ENCODE measurements at places on chromosomes 3 and 15. TPM values are rescaled to one million over a fixed set of nuclear protein-coding genes. Genes with fewer than 3 reads are reported as not detected.

DNA sequence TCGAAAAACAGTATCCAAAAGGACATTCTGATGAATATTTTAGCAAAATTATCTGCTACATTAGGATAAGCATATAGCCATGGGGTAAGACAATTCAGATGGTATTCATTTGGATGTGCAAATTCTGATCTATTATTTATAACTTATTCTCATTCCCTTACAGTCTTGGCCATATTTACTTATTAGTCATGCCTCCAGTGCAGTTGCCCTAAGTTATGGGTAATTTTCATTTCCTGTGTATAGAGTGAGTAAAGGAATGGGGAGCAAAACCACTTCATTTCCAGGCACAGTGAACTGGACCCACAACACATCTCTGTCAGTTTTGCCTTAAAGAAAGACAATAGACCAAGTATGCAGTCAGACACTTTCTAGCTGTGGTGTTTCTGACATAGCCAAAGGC is 134.3 kb downstream of the POLQ start:
- no peaks in the 10 kb centered on the region for H3K27me3 ChIP-seq
- DNase-seq: no peak
- no peak overlapping the region for H3K27ac ChIP-seq
- no peaks in the 10 kb centered on the region for H3K4me1 ChIP-seq
- no peaks in the 10 kb centered on the region for H3K36me3 ChIP-seq
- H3K4me3 ChIP-seq: no peak overlapping the region

The SENP8 gene
- total RNA-seq: 2.8 TPM

- H3K27ac ChIP-seq: no peak overlapping the region
- H3K36me3 ChIP-seq: no peaks in the 10 kb centered on the region
- peak; percentile 34 for DNase-seq
- H3K4me1 ChIP-seq: peaks cover 8% of the 10 kb centered on the region
- no peaks in the 10 kb centered on the region for H3K27me3 ChIP-seq
Observed at GRCh38 chr15:70140543-70141375, 43.0 kb upstream of the TLE3 start.

The PARP3 gene
- 4.0 TPM for total RNA-seq

DNA sequence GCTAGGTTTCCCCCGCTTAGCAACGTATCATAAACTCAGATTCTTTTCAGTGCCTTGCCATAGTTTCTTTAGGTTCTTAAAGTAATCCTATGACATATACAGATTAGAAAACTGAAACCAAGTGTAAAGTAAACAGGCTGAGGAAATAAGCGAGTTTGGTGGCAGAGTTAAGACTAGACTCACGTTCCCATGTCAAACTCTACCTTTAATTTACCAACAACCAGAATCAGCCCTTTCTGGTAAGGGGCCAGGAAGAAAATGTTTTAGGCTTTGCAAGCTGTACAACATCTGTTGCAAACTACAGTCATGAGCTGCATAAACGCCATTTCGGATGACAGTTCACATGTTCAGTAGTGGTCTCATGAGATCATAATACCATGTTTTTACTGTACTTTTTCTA is 128.0 kb upstream of the PRICKLE2 start:
- no peaks in the 10 kb centered on the region for H3K27me3 ChIP-seq
- no peak overlapping the region for H3K4me3 ChIP-seq
- no peak for DNase-seq
- no peaks in the 10 kb centered on the region for H3K36me3 ChIP-seq

The IMPG2 gene
- total RNA-seq: 0.13 TPM

DNA sequence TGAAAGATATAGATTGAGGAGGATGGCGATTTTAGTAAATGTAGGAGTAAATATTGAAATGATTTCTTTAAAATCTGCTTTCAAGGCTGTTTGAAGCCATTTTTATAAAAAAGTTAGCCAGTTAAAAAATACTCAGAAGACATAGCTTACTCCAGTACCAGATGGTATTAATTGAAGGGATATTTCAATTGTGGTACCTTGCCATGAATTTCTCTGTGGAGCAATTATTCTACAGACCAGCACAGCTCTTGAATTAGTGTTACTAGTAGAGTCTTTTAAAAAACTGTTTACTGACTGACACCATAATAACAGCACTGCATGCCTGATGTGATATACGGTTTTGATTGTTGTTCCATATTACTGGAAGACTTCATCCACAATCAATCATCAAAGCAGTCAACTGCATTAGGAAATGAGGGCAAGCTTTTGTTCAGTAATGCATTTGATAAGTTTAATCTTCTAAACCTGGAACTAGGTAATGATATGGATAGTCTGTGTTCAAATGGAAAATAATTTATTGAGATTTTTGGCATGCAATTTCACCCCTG is 106.4 kb downstream of the MFSD1 start:
- H3K27ac ChIP-seq: no peak overlapping the region
- no peaks in the 10 kb centered on the region for H3K36me3 ChIP-seq
- H3K4me1 ChIP-seq: no peaks in the 10 kb centered on the region
- DNase-seq: no peak
- no peak overlapping the region for H3K4me3 ChIP-seq

The PFKFB4 gene
- total RNA-seq: 5.0 TPM

The CCDC54 gene
- total RNA-seq: not detected

DNA sequence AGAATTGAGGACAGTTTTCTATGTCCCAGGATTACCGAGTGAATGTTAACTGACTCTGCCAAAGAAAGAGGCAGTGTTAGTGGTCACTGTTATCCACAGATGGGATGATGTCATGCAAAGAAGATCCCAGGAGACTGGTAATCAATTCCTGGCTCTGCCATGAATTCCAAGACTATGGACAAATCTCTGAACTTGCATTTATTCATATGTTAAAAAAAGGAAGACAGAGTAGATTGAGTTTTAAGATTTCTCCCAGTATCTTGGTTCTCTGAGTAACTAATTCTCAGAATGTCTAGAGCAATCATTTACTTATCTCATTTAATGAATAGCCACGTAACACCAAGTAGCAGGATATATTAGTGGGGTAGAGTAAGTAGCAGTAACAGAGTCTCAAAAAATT is 11.5 kb upstream of the MAP3K13 start:
- no peak for DNase-seq
- no peaks in the 10 kb centered on the region for H3K4me1 ChIP-seq
- H3K27ac ChIP-seq: no peak overlapping the region
- H3K4me3 ChIP-seq: no peak overlapping the region

GRCh38 chr3:101729586-101729985 is 5.2 kb downstream of the CEP97 start:
- H3K27ac ChIP-seq: no peak overlapping the region
- peaks cover 73% of the 10 kb centered on the region for H3K36me3 ChIP-seq
- H3K4me1 ChIP-seq: peaks cover 11% of the 10 kb centered on the region

GRCh38 chr3:11413071-11413470 is 140.9 kb downstream of the ATG7 start:
- H3K4me3 ChIP-seq: no peak overlapping the region
- no peak overlapping the region for H3K27ac ChIP-seq
- no peaks in the 10 kb centered on the region for H3K4me1 ChIP-seq

The PLEKHO2 gene
- total RNA-seq: 7.7 TPM

DNA sequence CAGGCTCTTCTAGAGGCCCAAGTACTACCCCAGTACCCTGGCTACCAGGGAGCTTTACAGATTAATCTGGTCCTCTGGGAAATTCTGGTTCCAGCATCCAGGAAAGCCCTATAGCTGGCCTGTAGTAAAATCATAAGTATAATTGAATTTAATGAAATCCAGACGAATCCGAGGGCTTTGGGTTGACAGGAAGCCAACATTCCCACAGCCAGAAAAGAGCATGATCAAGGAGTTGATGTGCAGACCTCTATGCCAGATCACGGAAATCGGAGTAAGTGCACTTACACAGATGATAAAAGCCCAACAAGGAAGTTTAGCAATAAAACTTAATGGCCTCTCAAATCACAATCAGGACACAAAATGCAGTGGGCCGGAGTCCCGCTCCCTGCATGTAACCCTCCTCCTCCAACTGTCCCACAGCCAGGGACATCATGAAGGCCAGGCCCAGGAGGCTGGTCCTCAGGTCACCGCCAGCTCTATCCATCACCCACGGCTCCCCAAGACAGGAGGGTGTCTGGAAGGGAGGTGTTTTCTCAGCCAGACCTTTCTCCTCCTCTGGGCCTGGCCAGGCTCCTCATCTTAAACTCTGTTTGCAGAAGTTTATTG is 62.8 kb upstream of the SEC22A start:
- no peaks in the 10 kb centered on the region for H3K27me3 ChIP-seq
- H3K36me3 ChIP-seq: peaks cover 5% of the 10 kb centered on the region
- no peak overlapping the region for H3K27ac ChIP-seq

DNA sequence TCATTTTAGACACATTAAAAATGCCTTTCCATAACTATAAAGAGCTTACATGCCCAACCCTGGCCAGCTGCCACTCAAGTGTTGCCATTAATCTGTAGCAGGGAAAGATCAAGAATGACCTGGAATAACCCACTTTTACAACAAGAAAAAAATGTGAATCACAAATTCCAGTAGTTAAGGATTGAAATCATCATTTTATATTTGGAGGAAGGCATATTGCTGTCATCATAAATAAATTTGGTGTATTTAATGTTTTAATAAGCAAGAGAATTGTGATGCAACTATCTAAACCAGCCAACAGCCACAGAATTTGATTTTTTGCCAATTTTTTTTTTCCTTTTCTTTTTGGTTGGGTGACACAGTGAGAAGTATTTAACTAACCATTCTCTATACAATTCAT is 240.0 kb upstream of the SEMA6D start:
- peaks cover 18% of the 10 kb centered on the region for H3K4me1 ChIP-seq
- H3K27ac ChIP-seq: no peak overlapping the region
- H3K4me3 ChIP-seq: no peak overlapping the region
- H3K27me3 ChIP-seq: no peaks in the 10 kb centered on the region

- H3K27me3 ChIP-seq: no peaks in the 10 kb centered on the region
- H3K4me3 ChIP-seq: no peak overlapping the region
- DNase-seq: peak; percentile 10
- H3K4me1 ChIP-seq: peaks cover 27% of the 10 kb centered on the region
- peaks cover 41% of the 10 kb centered on the region for H3K36me3 ChIP-seq
- H3K27ac ChIP-seq: no peak overlapping the region
Observed at GRCh38 chr15:73569361-73569760, 63.8 kb downstream of the NPTN start.

GRCh38 chr3:193983846-193984818 is 151.8 kb upstream of the HES1 start:
- peaks cover 22% of the 10 kb centered on the region for H3K4me1 ChIP-seq
- no peak for DNase-seq
- H3K27me3 ChIP-seq: no peaks in the 10 kb centered on the region
- no peak overlapping the region for H3K27ac ChIP-seq
- H3K4me3 ChIP-seq: no peak overlapping the region

- H3K36me3 ChIP-seq: no peaks in the 10 kb centered on the region
- no peak overlapping the region for H3K27ac ChIP-seq
- no peak for DNase-seq
- H3K4me3 ChIP-seq: no peak overlapping the region
- no peaks in the 10 kb centered on the region for H3K4me1 ChIP-seq
- H3K27me3 ChIP-seq: no peaks in the 10 kb centered on the region
Observed at GRCh38 chr3:141326123-141326522, 42.2 kb upstream of the ZBTB38 start.

- H3K4me3 ChIP-seq: no peak overlapping the region
- H3K4me1 ChIP-seq: peaks cover 15% of the 10 kb centered on the region
- no peaks in the 10 kb centered on the region for H3K27me3 ChIP-seq
- DNase-seq: peak; percentile 93
Observed at GRCh38 chr3:5058471-5058951, 63.6 kb upstream of the ARL8B start.

DNA sequence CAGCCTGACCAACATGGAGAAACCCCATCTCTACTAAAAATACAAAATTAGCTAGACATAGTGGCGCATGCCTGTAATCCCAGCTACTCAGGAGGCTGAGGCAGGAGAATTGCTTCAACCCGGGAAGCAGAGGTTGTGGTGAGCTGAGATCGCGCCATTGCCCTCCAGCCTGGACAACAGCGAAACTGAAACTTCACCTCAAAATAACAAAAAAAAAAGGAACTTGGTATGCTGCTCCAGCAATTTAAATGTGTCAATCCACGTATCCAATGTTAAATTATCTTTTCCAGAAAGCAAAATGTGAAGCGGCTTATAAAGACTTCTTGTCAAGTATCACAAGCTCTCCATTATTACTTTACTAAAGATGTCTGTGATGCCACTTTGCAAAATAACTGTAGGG is 9.9 kb upstream of the ARIH1 start:
- no peaks in the 10 kb centered on the region for H3K4me1 ChIP-seq
- H3K27ac ChIP-seq: no peak overlapping the region
- no peak for DNase-seq

DNA sequence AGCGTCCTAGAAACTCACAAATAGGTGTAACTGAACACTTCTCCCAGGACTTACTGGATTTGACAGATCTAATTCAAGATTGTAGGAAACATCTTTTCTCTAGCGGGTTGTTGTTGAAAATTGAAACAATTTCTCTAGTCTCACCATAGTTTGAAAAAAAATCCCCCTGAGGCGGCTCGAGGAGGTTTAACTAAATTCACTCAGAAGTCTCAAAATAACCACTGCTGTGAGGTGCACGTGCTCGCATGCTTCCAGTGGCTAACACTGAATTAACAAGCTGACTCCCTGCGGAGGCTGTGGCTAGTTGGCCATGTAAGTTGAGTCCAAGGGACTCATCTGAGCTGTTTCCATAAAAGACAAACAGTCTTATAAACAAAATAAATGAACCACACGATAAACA is 503.9 kb downstream of the OCA2 start:
- H3K27ac ChIP-seq: no peak overlapping the region
- DNase-seq: no peak
- H3K36me3 ChIP-seq: no peaks in the 10 kb centered on the region
- no peak overlapping the region for H3K4me3 ChIP-seq
- no peaks in the 10 kb centered on the region for H3K4me1 ChIP-seq
- no peaks in the 10 kb centered on the region for H3K27me3 ChIP-seq

- H3K27ac ChIP-seq: no peak overlapping the region
- DNase-seq: no peak
- H3K4me1 ChIP-seq: no peaks in the 10 kb centered on the region
- no peaks in the 10 kb centered on the region for H3K36me3 ChIP-seq
Observed at GRCh38 chr3:43727930-43728329, 37.2 kb downstream of the ABHD5 start.

- peaks cover 11% of the 10 kb centered on the region for H3K4me1 ChIP-seq
- H3K4me3 ChIP-seq: no peak overlapping the region
- no peaks in the 10 kb centered on the region for H3K36me3 ChIP-seq
- H3K27ac ChIP-seq: no peak overlapping the region
Observed at GRCh38 chr15:88920186-88920891, 7.2 kb upstream of the MFGE8 start.

All from A673 (cell line).